ENCODE measurements at places on chromosomes 4 and X.

DNA sequence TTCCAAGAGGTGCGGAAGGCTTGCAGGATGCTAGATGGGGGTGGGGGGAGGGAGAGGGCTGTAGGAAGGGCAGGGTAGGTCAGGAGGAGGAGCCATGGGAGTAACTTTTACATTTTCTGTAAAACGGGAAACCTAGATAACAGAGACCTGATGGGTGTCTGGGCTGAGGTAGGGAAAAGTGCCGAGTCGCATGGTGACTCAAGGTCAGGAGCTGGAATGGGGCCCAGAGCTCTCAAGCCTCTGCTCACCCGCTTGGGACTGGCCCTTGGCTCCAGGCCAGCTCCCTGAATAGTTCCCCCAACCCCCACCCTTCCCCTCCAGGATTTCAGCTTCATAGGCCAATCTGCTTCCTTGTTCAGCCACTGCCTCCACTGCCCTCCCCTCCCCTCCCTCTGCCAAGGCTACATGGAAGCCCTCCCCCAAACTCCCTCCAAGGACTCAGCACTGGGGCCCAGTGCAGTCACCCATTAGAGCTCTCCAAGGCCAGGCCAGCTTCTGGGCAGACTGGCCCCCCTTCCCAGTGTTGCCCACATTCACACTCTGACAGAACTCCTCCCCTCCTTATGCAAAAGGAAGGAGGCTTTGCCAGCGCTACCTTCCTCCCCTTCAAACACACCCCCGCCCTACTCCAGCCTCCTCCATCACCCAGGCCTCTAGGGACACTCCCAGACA lies 43.6 kb downstream of the TSC22D3 start:
- DNase-seq = peak; percentile 63

DNA sequence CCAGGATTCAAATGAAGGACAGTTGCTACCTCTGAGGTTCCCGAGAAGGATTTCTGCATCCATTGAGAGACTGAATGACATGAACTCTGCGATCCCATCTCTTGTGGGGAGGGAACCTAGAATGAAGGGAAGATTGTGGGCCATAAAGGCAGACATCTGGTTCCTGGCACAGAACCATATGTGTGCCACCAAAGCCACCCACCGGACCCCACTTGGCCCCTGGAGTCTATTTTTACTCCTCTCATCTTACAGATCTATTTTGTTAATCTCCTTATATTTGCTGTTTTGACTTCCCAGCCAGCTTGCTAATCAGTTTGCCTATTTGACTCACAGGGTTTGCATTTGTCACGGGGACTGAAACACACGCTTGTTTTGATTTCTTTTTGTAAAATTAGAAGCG lies 7.3 kb downstream of the SOD3 start:
- no peak for DNase-seq

- DNase-seq = no peak
Measured at GRCh38 chr4:36990128-36990872, 254.2 kb upstream of the NWD2 start.

DNA sequence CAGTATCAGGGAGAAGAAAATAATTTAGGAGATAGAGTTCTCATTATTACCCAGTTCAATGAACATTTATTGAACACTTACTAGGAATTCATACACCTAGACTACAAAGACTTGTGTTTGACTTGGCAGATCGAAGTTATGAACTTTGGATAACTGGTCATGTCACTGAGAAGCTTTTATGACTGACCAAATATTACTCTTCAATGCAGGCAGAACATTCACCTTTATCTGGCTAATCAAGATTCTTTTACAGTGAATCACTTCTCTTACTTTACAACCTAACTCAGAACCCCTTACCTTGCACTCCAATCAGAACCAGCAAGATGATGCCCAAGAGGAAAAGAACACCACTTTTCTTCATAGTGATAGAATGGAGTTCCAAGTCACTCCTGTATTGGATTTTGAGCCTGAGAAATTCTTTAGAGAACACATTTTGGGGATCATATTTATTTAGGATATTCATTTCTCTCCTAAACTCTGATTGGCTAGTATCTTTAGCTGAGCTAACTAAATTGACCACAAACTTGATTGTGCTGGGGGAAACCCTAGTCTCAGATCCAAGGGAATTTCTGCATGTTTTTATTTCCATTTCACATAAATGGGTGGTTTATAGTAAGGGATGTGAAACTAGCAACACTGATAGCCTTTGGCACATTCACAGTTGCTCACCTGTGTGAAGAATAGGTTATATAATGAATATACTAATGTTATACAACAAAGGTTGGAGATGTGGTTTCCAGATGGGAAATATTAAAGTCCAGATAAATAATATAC lies at the start of gene CXCL9:
CXCL9 (minus strand) TSS at position 421 of the 774 bp plus-strand sequence; CDS start at position 361, 60 bp downstream.
- DNase-seq = no peak

- no peak for DNase-seq
Measured at GRCh38 chr4:8473198-8473919, 32.8 kb downstream of the TRMT44 start.

DNA sequence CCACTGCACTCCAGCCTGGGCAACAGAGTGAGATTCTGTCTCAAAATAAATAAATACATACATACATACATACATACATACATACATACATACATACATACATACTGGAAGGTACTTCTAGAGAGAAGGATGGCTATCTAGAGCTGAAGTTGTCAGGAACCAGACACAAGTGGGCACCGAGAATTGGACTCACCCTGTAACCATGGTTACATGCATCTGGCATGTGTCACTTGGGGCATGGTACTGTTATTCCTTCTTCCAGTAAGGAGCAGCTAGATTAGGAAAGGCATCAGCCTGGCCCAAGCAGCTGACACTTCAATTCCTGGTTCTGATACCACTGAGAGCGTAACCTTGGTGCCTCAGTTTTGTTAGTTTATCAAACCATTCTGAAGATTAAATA lies 127.1 kb downstream of the SH3KBP1 start:
- no peak for DNase-seq

DNA sequence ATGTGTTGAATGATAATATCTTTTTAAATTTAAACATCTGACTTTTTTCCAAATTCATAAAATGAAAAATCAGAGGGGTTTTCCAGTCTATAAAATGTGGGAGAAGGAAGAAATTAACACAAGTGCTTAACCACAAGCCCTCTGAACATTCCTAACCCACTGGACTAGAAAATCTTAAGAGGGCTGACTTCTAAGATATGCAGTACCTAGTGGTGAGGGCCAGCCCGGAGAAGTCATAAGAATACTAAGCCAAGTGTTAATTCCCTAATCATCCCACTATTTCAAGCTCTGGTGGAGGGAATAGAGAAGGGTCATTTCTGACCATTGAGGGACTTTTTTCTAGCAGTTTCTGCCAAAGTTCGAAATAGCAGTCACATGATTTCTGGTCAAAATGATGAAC lies 86.9 kb upstream of the NEIL3 start:
- DNase-seq = no peak

DNA sequence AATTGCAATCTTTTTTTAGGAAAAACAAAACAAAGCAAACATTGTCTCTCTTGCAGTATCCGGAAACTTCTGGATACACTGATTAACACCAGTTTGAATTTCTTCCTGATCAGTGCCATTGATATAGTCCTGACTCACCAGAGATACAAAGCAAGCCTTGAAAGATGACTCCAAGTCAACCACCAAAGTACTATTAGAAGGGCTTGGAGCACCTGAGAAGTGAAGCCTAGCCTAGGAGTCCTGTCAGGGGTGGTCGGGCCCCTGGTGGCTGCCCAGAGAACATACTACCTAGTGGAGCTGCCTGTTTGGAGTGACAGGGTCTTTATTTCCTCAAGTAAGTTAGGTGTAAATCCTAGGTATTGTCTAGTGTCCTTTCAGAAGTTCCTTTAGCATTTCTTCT lies 593.2 kb downstream of the ZNF674 start:
- DNase-seq = no peak

GRCh38 chrX:131308980-131309379 lies 19.9 kb upstream of the IGSF1 start:
- DNase-seq = no peak

DNA sequence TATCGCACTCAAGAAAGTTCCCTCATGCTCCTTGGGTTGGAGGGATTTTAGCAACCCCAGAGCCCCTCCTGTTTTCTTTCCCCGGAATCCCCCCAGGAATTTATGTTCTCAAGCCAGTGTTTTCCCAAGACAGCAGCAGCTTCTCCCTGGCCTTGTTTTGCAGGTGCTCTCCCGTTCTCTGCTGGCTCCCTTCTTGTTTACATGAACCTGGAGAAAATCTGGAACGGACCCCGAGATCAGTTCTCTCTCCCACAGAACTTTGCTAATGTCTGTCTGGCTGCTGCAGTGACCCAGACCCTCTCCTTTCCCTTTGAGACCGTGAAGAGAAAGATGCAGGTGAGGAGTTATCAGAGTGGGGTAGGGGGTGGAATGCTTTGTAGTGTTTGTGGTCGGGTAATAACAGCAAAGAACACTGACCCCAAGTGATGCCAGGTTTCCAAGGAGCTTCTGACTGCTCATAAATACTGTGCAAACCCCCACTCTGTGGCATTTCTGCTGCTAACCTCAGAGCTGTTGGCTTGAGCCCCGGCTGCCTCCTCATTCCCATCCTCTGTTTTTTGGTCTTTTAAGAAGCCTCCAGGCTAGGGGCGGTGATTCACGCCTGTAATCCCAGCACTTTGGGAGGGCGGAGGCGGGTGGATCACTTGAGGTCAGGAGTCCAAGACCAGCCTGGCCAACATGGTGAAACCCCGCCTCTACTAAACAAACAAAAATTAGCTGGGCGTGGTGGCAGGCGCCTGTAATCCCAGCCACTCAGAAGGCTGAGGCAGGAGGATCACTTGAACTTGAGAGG lies 11.1 kb downstream of the SLC25A43 start:
- peak; percentile 20 for DNase-seq

DNA sequence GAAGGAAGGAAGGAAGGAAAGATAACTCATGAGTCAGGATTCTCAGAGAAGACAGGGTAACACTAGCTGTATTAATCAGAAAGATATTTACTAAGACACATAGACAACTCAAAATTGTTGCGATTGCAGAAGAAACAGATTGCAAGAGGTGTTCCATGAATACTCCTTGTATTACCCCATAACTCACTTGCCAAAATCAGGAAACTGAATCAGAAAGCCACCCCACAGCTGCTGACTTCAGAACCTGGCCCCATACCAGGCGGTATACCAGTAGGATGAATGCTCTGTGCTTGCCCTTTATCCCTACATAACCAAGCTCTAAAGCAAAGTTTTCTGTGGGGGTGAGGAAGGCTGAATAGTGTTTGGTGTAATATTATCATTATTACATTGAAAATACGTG lies 468.5 kb downstream of the IQCM start:
- no peak for DNase-seq

- DNase-seq = no peak
Measured at GRCh38 chrX:119093991-119094735, 21.4 kb downstream of the CT47C1 start.

- no peak for DNase-seq
Measured at GRCh38 chr4:3816256-3816825, 50.2 kb downstream of the ADRA2C start.

DNA sequence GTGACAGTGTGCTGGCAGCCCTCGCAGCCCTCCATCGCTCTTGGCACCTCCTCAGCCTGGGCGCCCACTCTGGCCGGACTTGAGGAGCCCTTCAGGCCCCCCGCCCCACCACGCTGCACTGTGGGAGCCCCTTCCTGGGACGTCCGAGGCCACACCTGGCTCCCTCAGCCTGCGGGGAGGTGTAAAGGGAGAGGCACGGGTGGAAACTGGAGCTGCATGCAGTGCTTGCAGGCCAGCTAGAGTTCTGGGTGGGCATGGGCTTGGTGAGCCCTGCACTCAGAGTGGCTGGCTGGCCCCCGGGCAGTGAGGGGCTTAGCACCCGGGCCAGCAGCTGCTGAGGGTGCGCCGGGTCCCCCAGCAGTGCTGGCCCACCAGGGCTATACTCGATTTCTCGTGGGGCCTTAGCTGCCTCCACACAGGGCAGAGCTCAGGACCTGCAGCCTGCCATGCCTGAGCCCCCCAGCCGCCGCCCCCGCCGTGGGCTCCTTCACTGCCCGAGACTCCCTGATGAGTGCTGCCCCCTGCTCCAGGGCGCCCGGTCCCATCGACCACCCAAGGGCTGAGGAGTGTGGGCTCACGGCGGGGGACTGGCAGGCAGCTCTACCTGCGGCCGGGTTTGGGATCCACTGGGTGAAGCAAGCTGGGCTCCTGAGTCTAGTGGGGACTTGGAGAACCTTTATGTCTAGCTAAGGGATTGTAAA lies 1672.7 kb upstream of the PCDH7 start:
- DNase-seq = no peak

DNA sequence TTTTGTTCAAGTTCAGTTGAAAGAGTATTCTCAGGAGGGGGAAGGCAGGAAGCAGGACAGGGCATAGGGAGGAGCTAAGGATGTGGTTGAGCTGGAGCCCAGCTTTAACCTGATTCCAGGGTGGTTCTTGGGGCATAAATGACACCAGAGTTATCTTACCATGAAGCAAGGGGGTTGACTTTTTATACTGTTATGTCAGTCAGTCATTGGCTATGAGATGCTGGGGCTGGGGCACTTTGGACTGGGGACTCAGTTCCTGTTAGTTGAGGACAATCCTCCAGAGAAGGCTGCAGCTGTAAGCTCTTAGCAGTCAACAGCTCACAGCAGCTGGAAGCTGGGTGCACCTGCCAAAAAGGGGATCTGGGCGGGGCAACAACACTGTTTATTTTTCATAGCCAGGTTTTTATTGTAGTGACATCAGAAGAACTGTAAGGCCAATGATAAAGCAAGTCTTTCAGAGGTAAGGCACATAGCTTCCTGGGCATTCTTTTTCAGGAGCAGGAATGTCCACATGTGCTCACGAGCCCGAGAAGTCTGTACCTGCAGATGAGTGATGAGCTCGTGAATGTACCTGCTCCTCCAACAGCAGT lies 78.5 kb downstream of the MID1IP1 start:
- DNase-seq = no peak

- DNase-seq = no peak
Measured at GRCh38 chr4:176845636-176846035, 52.9 kb upstream of the VEGFC start.

DNA sequence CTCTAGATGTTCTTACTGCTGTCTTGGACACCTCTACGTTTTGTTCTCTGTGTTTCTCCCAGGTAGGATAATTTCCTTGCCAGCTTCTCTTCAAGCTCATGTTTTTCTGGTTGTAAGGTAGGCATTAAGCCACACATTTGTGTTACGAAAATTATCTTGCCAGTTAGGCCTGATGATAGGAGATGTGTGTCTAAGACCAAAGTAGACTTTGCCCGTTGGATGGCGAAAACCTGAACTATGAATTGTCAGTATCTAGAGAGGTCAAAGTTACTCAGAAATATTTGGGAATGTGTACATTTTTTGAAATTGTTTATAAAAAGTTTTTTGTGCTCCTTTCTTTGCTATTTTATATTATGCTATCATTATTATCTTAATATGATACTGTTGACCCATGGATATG lies 72.8 kb downstream of the FHIP1A start:
- no peak for DNase-seq

DNA sequence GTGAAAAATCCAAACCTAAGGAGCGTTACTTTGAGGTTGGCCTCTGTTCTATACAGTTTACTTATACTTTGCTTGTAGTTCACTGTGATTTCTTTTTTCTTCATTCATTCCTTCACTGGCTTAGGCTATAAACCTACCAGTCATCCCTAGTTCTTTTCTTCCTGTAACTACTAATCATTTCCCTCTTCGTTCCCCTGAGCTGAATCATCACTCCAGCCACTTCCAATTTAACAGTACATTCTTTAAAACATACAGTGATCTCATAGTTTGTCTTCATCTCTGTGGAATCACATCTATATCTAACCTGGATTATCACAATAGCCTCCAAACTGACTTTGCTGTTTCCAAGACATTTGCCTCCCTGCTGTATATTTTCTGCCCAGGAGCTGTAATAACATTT lies 25.2 kb upstream of the NPFFR2 start:
- no peak for DNase-seq

All from SK-MEL-5 (cell line).